ENCODE measurements at places on chromosomes 4 and X.

- no peak for DNase-seq
These were observed 130.6 kb upstream of the ATP6AP2 start for GRCh38 chrX:40449956-40450706.

DNA sequence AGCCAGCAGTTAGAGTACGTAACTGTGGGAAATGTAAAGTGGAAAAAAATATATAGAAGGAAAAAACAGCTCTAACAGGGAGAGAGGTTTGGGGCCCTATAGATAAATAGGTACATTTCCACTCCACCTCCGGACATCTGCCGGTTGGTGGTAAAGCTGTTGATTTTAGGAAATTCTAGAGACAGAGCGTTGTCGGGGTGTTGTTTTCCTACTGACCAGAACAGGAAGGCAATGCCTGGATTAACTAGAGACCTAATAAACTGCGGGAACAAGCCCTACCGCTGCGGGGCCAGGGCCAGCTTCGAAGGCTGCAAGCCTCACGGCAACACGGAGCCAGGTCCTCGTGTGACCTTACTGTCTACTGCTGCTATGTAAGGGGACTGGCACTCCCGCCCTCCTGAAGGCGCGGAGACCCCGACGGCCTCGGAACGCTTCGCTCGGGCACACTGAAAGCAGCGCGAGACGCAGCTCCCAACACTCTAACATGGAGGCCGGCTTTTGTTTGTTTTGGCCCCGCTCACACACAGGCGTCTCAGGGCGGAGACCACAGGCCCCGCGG lies 702 bp upstream of the CDKN2AIP start:
- DNase-seq, result peak; percentile 74

DNA sequence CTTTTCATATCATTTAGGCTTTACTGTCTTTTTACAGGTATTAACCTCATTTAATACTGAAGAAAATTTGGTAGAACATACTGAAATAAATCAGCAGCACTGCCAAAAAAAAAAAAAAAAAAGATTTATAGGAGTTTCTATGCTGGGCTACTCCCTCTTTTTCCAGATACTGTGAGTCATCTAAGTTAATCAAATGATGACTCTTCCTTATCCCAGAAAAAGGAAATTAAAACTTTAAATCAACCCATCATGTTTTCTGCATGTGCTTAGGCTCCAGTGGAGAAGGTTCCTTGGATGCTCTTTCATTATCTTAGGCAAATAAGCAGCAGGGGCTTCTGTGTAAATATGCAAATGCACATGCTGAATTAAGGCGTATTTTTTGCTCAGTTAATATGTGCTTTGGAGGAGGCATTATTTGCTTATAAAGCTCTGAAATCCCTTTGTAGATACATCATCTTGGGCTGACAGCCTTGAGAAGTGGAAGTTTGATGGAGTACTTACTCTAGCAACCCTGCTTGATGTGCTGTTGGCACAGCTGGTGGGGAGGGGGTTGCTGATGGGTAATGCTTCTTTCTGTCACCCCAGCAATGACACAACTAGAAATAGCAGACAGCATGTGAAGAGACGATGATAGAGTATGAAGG lies 136.1 kb downstream of the C4orf33 start:
- no peak for DNase-seq

DNA sequence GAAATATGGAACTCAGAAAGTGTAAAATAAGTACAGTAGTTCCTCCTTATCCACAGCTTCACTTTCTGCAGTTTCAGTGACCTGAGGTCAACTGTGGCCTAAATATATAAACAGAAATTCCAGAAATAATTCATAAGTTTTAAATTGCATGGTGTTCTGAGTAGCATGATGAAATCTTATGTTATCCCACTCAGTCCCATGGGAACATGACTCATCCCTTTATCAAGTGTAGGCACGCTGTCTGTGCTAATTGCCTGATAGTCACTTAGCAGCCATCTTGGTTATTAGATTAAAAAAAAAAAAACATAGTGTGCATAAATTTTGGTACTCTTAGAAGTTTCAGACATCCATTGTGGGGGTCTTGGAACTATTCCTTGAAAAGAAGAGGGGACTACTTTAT lies 983.4 kb upstream of the ADGRL3 start:
- DNase-seq, result no peak

GRCh38 chr4:8453957-8454356 lies 13.4 kb downstream of the TRMT44 start:
- DNase-seq, result no peak

- peak; percentile 20 for DNase-seq
These were observed 213.1 kb upstream of the HDX start for GRCh38 chrX:84715315-84715714.

DNA sequence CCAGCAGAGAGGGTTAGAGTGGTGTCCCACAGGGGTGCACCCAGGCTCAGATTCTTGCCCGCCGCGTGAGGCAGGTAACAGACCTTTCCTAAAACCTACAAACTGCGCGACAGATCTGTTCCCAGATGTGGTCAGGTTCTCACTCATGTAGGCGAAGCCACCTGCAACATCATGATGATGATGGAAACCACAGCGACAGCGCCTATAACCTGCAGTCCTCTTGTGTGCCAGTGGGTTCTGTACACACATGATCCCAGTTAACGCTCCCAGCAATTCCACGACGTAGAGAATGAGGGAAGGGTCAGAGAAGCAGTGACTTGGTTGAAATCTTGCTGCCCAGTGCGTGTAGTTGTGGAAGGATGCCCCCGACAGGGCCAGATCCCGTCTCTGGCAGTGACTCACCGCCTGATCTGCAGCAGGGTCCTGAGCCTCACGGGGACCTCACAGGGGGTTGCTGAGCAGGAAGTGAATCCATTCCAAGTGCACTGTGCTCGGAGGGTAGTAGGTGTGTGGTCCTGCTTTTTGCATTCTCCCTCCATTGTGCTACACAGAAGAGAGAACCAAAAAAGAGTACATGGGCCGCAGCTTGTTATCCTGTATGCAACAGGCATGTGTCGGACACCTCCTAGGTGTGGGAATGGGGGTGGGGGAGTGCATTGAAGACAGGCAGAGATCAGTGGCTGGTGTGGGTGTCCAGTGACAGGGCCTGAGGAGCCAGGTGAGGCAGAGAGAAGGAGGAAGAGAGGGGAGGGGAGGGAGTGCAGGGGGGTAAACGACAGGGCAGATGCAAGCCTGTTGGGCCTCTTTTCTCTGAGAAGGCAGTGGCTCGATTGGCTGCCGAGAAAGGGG lies 66.6 kb downstream of the MTMR1 start:
- no peak for DNase-seq

DNA sequence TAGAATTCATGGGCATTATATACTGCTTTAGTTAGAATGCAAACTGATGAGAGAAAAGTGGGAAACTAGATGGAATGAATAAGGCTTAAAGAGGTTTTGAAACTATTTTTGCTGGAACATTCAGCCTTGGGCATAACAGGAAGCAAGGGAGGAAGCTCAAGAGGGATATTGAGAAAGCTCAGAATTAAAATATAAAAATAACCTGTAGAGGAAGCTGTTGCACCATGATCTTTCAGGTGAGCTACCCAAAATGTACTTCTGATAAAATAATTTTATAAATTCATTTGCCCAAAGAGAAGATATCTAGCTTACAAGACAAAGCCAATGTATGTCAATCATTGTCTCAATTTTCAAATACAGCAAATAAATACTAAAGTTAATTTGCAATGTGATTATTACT lies 11.3 kb downstream of the GC start:
- DNase-seq, result no peak

DNA sequence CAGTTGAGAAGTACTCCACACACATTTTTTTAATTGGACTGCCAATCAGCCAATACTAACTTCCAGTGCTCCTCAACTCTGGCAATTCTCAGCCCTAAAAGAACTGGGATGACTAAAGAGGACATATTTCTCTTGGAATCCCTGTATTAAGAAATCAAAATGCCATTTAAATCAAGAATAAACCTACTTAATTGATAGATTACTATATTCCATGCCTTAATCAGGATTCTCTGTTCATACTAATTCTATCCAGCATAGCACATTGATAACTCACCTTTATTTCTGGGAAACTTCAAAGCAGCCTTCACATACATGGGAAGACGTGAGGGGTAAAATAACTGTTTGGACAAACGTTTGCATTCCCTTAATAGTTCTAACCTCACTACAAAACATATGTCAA lies 93.0 kb upstream of the DKK2 start:
- no peak for DNase-seq

- no peak for DNase-seq
These were observed 11.4 kb downstream of the FAM120C start for GRCh38 chrX:54171527-54172250.

DNA sequence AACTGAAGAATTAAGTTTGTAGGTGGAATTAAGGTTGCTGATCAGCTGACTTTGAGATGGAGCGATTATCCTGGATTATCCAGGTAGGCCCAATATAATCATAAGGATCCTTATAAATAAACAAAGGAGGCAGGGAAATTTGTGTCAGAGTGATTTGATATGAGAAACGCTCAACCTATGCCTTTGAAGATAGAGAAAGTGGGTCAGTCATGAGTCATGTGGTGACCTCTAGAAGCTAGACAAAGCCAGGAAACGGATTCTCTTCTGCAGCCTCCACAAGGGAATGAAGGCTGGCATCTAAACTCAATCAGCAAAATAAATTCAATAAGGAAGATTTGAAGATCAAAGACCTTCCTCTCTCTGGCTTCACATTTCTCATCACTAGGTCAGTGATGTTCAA lies 41.5 kb upstream of the SMIM10 start:
- DNase-seq, result no peak

DNA sequence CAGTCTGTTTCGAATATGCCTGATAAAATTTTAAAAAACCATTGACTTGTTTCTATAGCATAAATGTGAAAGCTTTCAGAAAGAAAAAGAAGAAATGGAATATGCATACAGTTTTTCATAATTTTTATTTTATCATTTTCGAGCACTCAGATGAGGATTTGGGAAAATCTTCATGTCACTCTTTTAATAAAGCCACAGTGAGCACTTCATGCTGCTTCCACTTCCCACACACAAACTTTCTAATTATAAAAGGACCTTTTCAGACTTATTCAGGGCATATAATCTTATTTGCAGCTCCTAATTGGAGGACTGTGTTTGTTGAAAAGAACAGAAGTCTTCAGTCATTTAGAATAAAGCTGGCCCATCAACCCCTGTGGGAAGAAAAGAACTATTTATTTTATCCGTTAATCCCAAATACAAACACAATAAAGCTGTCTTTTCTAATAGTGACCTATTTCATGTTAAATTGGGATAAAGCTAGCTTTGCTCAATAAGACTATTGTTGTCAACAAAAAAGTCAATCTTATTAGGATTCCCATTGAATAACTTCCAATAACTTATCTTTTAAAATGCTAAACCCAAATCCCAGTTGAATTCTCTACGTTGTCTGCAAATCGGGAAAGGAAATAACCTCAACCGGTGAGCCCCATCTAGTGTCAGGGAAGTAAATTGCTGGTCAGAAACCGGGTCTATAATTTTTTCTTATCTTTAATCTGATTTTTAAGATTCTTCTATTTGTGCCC lies 211.5 kb downstream of the PDGFRA start:
- DNase-seq, result peak; percentile 77
